Naive thymus-derived CD8-positive, alpha-beta T cell (primary cell): ENCODE measurements at places on chromosomes 12 and 14. TPM values are rescaled to one million over a fixed set of nuclear protein-coding genes. Genes with fewer than 3 reads are reported as not detected.

Gene SOS2
- polyA plus RNA-seq = 13.4 TPM

DNA sequence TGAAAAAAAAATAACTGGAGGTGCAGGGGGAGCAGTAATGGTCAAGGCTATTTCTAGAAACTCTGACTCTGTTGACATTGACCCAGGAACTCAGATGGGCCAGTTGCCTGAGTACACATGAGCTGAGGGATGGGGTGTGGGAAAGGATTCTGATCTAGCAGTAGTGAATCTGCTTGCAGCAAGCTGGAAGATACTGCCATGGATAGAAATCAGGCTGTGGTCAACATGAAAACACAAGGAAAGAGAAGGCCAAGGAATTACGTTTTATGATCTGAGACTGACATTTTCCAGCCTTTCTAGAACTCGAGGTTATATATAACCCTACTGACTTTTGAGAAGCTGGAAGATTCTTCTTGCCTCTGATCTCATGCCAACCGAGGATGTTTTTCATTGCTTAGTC lies 90.0 kb downstream of the ANO6 start:
- H3K27me3 ChIP-seq = no peaks in the 10 kb centered on the region
- H3K4me1 ChIP-seq = no peaks in the 10 kb centered on the region
- peaks cover 22% of the 10 kb centered on the region for H3K36me3 ChIP-seq
- no peak overlapping the region for H3K27ac ChIP-seq
- no peak for DNase-seq

DNA sequence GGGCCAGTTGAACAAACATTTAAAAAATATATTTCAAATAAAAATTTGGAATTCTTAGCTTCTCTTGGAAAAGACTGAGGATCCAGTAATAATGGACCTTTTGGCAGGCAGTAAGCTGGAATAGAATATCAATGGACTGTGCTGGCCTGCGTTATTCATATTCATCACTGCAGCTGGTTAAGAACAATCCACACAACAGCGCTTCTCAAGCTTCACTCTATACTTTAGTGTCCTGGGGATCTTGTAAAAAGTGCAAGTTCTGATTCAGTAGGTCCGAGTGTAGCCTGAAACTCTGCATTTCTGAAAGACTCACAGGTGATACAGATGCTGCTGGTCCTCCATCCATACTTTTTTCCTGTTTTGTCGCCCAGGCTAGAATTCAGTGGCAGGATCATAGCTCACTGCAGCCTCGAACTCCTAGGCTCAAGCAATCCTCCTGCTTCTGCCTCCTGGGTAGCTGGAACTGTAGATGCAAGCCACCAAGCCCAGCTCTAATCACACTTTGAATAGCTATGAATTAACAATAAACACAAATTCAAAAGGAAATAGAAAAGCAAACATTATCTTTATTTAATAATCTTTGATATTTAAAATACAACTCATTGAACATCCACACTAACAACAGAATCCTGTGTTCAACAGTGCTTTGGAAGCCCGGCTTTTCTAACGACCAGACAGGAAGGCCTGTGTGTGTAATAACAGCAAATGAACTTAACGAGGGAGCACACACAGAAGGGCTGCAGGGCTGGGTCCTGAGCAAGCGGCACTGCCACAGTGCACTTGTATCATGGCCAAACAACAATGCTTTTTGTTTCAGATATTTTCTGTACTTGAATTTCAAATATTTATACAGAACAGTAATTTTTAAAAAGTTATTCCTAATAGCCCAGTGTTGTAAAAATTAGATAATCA lies 18.4 kb upstream of the TRIP11 start:
- no peaks in the 10 kb centered on the region for H3K27me3 ChIP-seq
- H3K27ac ChIP-seq = no peak overlapping the region
- DNase-seq = no peak

GRCh38 chr12:128657378-128657777 lies 166.4 kb downstream of the SLC15A4 start:
- H3K4me1 ChIP-seq = no peaks in the 10 kb centered on the region
- H3K4me3 ChIP-seq = no peak overlapping the region
- H3K27ac ChIP-seq = no peak overlapping the region
- H3K27me3 ChIP-seq = peaks cover 10% of the 10 kb centered on the region
- no peaks in the 10 kb centered on the region for H3K36me3 ChIP-seq

- H3K27me3 ChIP-seq = no peaks in the 10 kb centered on the region
- H3K4me1 ChIP-seq = no peaks in the 10 kb centered on the region
- H3K4me3 ChIP-seq = no peak overlapping the region
- H3K36me3 ChIP-seq = no peaks in the 10 kb centered on the region
- H3K27ac ChIP-seq = no peak overlapping the region
- DNase-seq = no peak
These were observed 87.4 kb downstream of the PIWIL1 start for GRCh38 chr12:130424858-130425697.

DNA sequence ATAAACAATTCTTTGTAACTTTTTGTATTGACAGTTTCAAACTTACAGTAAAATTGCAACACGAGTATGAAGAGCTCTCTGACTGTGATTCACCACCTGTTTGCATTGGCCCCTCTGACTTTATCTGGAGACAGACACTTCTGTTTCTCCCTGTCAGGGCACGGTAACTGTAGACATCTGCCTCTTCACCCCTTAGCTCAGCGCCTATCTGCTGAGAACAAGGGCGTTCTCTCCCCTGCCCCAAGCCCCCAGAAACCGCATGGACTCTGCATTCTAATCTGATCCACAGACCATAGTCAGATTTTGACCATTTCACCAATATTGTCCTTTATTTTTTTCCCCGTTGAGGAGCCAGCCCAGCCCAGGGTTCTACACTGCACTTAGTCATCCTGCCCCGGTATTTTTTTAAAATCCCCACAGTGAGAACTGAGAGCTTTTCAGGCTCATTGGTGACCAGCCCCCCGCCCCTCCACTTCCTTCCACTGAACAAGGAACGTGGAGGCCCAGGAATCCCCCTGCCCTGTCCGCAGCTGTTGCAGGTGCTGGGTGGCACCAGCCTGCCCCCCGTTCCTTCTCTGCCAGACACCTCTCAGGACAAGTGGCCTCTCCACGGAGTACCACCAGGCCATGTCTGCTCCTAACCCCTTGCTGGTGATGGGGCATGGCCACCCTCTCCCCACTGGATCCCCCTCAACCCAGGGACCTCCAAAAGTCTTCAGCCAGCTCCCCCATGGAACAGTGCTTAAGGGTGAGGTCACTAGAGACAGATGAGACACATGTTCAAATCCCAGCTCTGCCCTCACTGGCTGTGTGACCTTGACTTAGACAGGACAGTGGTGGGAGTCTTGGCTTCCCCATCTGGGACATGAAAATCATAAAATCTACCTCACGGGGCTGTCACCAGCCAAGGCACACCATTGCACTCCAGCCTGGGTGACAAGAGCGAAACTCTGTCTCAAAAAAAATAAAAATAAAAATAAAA lies 11.2 kb downstream of the RHOF start:
- DNase-seq = peak; percentile 46
- no peaks in the 10 kb centered on the region for H3K36me3 ChIP-seq
- peak overlapping the region; percentile 99 for H3K27ac ChIP-seq
- H3K4me3 ChIP-seq = peak overlapping the region; percentile 88

Gene OR4M1
- polyA plus RNA-seq = not detected

Gene POC1B
- 29.0 TPM for polyA plus RNA-seq

Gene KRT71
- not detected for polyA plus RNA-seq

DNA sequence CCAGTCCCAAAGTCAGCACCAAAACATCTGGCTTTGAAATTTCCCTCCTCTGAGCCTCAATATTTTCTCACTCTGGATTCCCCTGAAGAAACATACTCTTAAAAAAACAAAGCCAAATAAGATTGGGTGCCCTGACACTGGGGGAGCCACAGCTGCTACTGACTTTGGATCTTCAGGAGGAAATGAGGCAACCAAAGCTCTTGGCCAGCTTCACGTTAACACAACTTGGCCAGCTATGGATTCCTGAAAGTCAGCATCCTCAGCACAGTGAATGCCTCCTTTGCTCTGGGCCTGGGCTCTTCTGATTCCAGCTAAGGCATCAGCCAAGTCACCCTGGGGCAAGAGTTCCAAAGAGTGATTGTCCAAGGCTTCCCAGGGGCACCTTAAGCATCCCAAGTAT lies 254.8 kb downstream of the ANO2 start:
- no peaks in the 10 kb centered on the region for H3K4me1 ChIP-seq
- DNase-seq = no peak
- H3K4me3 ChIP-seq = no peak overlapping the region
- no peak overlapping the region for H3K27ac ChIP-seq
- peaks cover 14% of the 10 kb centered on the region for H3K27me3 ChIP-seq
- no peaks in the 10 kb centered on the region for H3K36me3 ChIP-seq

Gene RACGAP1
- 8.4 TPM for polyA plus RNA-seq

GRCh38 chr14:52898496-52898895 lies 52.4 kb downstream of the FERMT2 start:
- H3K4me1 ChIP-seq = peaks cover 2% of the 10 kb centered on the region
- H3K27me3 ChIP-seq = no peaks in the 10 kb centered on the region
- no peak overlapping the region for H3K4me3 ChIP-seq
- H3K36me3 ChIP-seq = no peaks in the 10 kb centered on the region
- no peak overlapping the region for H3K27ac ChIP-seq
- DNase-seq = no peak

Gene RNFT2
- 2.4 TPM for polyA plus RNA-seq

DNA sequence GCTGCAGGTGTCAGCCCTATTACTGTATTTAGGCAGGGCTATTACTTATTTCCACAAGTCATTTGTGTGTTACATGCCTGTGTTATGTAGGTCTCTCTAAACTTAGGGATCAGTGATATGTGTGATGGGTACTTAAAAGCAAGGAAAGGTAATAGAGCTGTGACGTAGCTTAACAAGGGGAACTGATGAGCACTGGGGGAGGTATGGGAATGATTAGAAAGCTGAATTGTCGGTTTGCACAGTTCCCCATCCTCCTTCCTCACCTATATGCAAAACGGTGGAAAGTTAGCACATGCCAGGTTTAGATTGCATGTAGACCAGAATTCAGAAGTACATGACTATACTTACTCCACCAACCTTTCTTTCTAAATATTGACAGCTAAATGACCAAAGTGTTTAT lies 494.3 kb upstream of the GARIN6 start:
- no peak for DNase-seq
- no peaks in the 10 kb centered on the region for H3K36me3 ChIP-seq
- H3K4me1 ChIP-seq = no peaks in the 10 kb centered on the region
- H3K27me3 ChIP-seq = no peaks in the 10 kb centered on the region
- no peak overlapping the region for H3K4me3 ChIP-seq
- H3K27ac ChIP-seq = no peak overlapping the region

GRCh38 chr12:9831720-9832119 lies 4.4 kb downstream of the KLRF1 start:
- DNase-seq = no peak
- H3K27ac ChIP-seq = no peak overlapping the region
- no peaks in the 10 kb centered on the region for H3K27me3 ChIP-seq
- H3K4me3 ChIP-seq = peak overlapping the region; percentile 11

- no peaks in the 10 kb centered on the region for H3K4me1 ChIP-seq
- H3K36me3 ChIP-seq = peaks cover 2% of the 10 kb centered on the region
- no peak overlapping the region for H3K4me3 ChIP-seq
- H3K27me3 ChIP-seq = no peaks in the 10 kb centered on the region
- DNase-seq = no peak
These were observed 363.2 kb upstream of the DDHD1 start for GRCh38 chr14:53516261-53516774.

Gene PRKCH
- polyA plus RNA-seq = 184 TPM

Gene AICDA
- polyA plus RNA-seq = not detected

Gene CLEC14A
- polyA plus RNA-seq = not detected

DNA sequence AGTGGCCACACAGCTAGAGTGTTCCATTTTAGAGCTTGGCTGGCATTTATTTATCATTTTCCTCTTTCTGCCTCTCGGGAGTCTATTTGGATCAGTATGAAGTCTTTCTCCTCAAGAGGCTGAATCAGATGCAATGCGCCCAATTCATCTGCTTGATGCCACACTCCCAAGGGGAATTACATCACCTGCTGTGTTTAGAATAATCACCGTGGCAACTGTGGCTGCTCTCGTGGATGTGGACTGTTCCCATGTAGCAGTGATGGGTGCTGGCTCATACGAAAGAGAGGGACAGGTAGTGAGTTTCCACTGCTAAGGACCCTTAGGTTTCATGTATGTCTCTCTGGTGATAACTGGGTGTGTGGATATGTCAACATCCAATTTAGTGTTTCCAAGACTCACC lies 70.7 kb downstream of the SRRM4 start:
- no peak overlapping the region for H3K27ac ChIP-seq
- no peaks in the 10 kb centered on the region for H3K4me1 ChIP-seq
- no peak for DNase-seq
- no peak overlapping the region for H3K4me3 ChIP-seq

Gene CPSF6
- 55.4 TPM for polyA plus RNA-seq

Gene KRT5
- not detected for polyA plus RNA-seq

- no peak overlapping the region for H3K4me3 ChIP-seq
- no peaks in the 10 kb centered on the region for H3K4me1 ChIP-seq
- H3K27ac ChIP-seq = no peak overlapping the region
These were observed 80.4 kb downstream of the LIN7A start for GRCh38 chr12:80857311-80857710.

Gene SIX1
- polyA plus RNA-seq = not detected

Gene LLPH
- 31.2 TPM for polyA plus RNA-seq

DNA sequence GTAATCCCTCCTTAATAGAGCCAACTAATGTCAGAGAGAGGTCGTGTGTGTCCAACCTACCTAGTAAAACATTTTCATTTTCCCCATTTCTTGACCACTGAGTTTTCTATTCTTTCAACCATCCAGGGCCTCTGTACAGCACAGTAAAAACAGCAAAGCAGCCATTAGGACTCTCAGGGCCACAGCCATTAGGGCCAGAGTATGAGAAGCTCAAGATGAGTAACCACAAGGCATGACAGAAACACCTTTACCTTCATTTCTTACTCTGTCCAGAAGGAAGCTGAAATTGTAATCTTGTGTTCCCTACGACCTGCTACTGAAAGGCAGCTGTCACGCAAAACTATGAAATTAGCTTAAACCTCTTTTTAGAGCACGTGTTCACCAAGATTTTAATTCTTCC lies 2.3 kb downstream of the SPPL3 start:
- no peak for DNase-seq
- no peaks in the 10 kb centered on the region for H3K27me3 ChIP-seq
- H3K4me1 ChIP-seq = peaks cover 60% of the 10 kb centered on the region
- H3K4me3 ChIP-seq = peak overlapping the region; percentile 99
- H3K27ac ChIP-seq = peak overlapping the region; percentile 99

Gene APPL2
- 8.2 TPM for polyA plus RNA-seq

- H3K27me3 ChIP-seq = no peaks in the 10 kb centered on the region
- no peak overlapping the region for H3K4me3 ChIP-seq
- H3K27ac ChIP-seq = no peak overlapping the region
- peaks cover 22% of the 10 kb centered on the region for H3K4me1 ChIP-seq
- DNase-seq = no peak
- H3K36me3 ChIP-seq = no peaks in the 10 kb centered on the region
These were observed 74.6 kb downstream of the ZFP36L1 start for GRCh38 chr14:68718023-68718990.

Gene MAP3K9
- 3.6 TPM for polyA plus RNA-seq

DNA sequence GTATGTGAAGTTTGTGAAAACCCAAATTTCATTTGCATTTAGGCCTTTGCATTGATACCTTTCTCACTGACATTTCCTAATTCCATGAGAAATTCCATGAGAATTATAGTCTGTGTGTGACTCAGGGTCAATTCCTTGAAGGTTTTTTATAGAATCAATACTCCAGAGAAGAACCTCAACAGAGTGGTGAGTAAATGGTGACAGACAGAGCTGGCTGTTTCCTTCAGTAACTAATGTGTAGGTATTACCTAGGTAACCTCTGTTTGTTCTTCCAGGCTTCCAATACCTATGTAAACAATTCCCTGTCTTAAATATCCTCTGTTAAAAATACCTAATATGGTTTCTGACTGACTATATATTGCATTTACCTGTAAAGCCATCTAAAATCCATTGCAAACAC lies 117.0 kb downstream of the TTC8 start:
- DNase-seq = no peak
- H3K36me3 ChIP-seq = no peaks in the 10 kb centered on the region
- no peaks in the 10 kb centered on the region for H3K4me1 ChIP-seq

Gene RDH5
- polyA plus RNA-seq = 1.4 TPM
